ENCODE measurements at places on chromosomes 7 and 10.
A peak's percentile ranks its signal among the peaks of the same experiment; 100 is the strongest.

DNA sequence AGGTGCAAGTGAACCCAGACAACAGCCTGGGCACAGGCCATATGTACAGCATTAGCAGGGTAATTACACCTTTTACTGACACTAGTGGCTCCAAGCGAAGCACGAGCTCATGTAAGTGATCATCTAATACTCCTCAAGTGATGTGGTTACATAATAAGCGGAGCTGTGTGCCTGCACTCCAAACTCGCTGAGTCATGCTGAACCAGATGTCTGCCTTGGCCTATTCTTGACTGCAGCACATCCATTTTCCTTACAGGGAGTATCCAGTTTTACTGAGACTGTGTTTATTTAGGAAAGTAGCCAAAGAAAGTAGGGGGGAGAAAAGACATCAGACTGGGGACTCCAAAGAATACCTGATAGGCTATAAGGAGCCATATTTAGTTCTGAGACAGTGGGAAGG is 90.1 kb downstream of the GRM3 start:
- peak; percentile 1 for DNase-seq

GRCh38 chr10:10845826-10846503 is 171.7 kb upstream of the CELF2 start:
- no peak for DNase-seq

DNA sequence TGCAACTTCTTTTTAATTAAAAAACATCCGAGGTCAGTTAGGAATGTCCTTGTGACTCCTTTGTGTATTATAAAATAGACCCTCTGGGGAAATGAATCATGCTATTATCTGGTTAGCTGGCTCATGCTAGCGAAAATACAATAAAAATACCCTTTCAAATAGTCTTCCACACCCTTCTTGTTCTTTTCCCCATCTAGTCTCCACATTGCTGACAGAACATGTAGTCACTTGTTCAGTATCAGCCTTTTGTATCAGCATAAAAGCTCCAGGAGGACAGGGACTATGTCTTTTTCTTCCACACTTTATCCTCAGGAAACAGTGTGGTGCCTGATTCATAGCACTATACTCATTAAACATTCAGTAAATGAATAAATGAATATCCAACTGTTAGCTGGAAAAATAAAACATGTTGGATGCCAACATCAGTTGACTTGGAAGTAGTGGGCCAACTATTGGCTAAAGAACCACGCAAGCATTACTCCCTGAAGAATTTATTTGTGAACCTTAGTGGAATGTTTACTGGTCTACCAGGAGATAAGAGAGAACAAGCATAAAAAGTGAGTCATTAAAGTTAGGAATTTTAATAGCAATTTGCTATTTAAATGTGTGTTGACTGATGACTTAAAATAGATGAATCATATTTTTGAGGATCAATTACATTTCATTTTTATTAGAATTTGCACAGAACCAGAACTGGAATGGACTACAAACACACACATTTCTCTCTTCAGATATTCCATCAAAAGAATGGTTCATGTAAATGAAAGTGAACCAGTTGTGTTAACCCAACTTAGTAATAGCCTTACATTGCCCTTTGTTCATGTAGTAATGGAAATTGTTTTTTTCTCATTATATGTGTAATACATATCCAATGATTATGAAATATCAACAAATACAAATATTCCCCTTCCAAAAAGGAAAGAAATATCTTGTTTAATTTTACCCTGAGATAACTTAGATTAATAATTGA is 129.6 kb downstream of the DKK1 start:
- DNase-seq = peak; percentile 49

DNA sequence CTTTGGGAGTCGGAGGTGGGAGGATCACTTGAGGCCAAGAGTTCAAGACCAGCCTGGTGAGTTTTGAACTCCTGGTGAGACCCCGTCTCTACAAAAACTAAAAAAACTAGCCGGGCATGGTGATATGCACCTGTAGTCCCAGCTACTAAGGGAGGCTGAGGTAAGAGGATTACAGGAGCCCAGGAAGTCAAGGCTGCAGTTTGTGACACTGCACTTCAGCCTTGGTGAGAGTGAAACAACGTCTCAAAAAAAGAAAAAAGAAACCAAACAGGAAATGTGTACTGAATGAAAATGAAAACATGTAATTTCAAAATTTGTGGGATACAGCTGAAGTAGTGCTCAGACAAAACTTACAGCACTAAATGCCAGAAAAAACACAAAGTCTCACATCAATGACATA is 7.6 kb downstream of the ARHGAP12 start:
- no peak for DNase-seq

GRCh38 chr10:112524641-112525040 is 77.6 kb downstream of the VTI1A start:
- peak; percentile 40 for DNase-seq

DNA sequence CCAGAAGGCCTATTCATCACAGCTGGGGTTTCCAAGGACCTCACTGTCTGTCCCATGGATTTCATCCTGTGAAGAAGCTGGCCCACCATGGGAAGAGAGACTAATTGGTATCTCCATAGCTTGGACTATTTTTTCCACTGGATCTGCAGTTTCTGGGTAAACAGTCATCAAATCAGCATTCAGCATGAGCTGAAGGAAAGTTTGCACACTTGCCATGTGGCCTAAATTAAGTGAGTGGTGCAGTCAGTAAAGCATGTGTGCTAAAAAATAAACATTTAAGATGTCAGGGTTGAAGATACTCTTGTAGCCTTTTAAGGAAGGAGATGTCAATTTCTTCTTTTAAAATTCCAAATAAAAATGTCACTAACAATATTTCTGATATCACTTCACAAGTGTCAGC is 381.1 kb upstream of the ZMIZ1 start:
- peak; percentile 63 for DNase-seq

DNA sequence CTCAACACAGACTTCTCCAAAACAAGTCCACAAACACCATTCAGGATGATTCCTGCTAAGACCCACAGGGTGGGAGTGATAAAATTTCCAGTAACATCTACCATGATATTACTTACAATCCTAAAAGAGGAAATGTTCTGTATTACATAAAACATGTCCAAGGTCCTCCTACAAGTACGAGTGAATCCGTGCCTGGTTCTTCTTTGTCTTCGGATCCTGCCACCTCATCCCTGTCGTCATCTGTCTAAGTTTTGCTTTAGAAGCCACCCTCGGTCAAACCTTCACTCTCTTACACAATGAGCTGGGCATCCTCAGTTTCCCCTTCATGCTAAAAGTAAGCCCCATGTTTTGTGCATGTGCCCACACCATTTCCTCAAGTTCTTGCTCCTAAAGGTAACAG is 279.0 kb downstream of the KCNMA1 start:
- DNase-seq = no peak

All from fibroblast of skin of scalp (primary cell).